Activated naive CD4-positive, alpha-beta T cell (primary cell): ENCODE measurements at places on chromosomes 6 and 20.

- DNase-seq, result no peak
These were observed 95.2 kb upstream of the BTN3A2 start for GRCh38 chr6:26269531-26270485.

DNA sequence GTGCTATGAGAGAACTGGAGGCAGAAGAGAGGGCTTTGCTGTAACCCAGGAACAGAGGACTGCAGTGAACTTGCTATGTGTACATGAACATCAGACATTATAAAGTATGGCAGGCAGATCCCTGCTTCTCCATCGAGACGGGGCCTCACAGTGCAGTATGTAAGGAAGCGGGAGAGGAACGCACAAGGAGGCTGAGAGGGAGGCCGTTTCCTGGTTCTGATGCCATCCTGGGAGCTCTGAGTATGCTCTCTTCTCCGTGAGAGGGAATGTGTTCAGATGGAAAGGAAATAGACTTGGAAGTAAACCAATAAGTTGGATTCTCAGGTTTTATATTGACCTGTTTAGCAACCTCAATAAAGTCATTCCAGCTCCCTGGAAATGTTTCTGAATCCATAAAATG is 101.8 kb downstream of the ALDH8A1 start:
- no peak for DNase-seq

DNA sequence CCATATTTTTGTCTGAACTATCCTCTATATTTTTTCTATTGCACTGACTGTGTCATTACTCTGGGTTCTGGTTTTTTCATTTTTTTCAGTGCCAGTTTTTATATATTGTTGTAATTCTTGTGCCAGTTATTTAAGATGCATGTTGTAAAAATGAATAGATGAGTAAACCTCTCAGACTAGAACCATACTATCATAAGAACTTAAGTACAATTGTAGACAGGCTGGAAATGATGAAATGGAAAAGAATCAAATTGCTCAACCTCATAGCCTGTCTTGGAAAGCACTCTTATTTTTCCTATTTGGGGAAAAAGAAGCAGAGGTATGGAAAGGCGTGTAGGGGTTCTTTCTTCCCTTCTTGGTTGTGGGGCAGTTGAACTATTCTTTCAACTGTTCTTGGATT is 30.2 kb downstream of the PANK2 start:
- no peak for DNase-seq

GRCh38 chr6:149752600-149753373 is 3.2 kb downstream of the PCMT1 start:
- DNase-seq, result no peak

DNA sequence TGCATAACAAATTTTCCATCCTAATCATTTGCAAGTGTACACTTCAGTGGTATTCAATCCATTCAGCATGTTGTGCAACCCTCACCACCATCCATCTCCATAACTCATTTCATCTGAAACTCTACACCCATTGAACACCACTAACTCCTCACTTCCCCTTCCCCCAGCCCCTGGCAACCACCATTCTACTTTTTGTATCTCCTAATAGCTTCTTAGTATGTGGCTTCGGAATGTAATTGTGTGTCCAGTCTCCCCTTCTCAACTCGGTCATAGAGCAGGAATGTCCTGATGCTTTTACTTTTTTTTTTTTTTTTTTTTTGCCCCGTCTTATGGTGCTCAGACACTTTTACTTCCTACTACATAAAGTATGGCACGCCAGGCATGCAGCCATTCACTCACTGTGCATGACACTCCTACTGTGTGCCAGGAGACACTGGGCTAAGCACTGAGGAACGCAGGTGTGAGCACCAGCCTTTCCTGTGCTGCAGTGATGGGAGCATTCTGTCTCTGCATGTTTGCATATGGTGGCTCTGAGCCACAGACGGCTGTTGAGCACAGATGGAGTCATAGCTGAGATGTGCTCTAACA is 15.3 kb downstream of the HCK start:
- no peak for DNase-seq

GRCh38 chr6:154783229-154783628 is 50.0 kb downstream of the SCAF8 start:
- DNase-seq, result no peak

DNA sequence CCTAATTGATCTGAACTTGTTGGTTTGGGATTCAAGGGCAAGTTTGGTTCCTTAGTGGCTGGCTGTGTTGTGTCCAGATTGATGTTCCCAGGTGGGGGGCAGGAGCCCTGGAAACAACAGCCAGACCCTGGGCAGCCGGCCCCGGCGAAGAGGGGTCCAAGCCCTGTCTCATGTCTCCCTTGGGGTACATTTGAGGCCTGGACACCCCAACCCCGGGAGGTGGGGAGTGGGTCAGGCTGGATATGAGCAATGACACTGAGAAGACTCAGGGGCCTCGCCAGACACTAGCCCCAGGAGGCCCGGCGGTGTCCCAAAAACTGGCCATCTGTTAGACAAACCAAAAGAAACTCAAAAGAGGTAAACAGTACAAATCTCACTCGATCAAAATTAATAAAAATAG is 79.6 kb downstream of the YTHDF1 start:
- DNase-seq, result no peak

DNA sequence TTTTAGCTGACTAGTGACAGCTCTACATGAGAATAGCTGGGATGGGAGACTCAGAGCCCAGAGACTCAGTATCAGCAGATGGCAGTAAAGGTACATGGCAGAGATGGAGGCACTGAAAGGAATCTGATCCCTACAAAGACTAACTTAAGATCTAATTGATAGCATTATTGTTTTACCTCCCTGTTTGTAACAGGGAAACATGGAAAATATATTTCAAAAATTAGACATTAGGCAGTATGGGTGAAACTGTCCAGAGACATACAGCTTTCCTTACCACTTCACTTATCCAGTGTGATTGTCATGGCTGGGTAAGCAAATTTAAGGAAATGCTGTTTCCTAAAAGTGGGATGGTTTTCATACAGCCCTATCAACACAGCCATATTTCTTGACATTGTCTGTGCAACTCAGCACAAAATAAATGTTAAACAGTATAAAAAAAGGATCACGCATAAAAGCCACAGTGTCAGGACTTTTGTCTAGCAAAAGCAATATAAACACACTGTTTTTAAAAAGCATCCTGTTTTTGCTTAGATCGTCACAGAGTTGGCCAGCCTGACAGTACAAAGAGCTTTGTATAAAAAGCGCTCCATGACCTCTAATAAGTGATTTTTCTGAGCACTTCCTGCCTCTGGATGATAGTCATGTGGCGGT is 376.9 kb downstream of the PHF3 start:
- no peak for DNase-seq
